ENCODE measurements at places on chromosomes 6 and 20.

DNA sequence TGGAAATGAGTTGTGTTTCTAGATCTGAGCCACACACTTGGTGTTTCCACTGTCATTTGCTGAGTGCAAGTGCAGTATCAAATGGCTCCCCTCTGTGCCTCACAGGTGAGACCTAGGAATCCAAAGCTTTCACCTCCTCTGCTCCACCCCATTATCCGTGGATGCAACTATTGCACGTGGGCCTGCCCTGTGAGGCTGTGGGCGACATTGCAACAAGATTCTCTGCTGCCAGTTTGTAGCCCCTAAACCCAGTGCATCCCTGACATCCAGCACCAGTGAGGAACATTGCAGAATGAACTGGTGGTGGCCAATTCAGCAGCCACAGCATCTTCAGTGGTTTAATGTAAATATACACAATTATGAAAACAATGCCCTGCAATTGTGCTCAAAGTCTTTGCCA lies 115.0 kb upstream of the FOXA2 start:
- no peak for DNase-seq

DNA sequence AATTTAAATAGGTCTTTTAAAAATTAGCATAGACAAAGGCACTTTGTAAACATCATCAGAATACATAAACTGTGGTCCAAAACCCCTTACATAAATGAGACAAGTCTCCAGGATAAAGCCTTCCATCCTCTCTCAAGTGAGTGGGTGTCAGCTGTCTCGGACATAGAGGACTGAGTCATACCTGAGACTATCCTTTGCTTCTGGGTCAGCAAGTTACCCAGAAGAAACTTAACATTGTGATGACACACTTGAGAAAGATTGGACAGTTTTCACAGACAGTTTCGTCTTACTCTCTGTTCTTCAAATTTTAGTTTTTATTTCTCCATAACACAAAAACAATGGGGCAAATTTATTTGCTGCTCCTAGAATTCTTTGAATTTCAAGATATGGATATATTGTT lies 838.0 kb downstream of the DHX35 start:
- DNase-seq, result no peak

DNA sequence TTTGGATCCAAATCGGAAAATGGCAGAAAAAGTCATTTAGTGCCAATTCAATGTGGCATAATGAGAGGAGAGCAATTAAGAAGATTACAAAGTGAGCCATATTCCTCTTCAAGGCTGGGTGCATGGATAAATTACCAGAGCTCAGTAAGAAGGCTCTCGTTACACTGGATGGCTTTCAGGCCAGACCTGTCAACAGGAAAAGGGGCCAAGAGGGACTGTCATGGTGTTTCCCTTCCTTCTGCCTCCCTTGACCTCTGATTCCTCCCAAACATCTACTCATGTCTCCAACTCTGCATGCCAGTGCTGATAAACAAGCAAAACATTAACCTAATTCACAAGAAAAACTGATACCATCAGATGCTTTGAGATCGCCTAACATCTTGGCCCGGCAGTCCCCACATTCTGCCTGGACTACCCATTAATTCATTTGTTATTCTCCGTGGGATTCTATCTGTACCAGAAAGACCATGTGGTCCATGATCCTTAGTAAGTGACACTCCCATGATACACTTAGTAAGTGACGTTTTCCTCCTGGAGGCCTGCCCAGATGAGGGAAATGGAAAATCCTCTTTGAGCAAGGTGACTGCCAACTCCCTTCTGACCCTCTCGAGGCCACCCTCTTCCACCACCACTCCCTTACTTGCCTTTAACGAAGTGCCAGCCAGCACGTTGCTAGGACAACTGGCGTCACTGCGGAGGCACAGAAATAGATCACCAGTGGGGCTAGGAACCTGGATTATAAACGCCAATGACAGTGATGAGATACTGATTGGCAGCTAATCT lies 239.2 kb downstream of the GMPR start:
- no peak for DNase-seq

- DNase-seq, result no peak
Measured at GRCh38 chr6:30781743-30782424, 37.5 kb upstream of the IER3 start.

DNA sequence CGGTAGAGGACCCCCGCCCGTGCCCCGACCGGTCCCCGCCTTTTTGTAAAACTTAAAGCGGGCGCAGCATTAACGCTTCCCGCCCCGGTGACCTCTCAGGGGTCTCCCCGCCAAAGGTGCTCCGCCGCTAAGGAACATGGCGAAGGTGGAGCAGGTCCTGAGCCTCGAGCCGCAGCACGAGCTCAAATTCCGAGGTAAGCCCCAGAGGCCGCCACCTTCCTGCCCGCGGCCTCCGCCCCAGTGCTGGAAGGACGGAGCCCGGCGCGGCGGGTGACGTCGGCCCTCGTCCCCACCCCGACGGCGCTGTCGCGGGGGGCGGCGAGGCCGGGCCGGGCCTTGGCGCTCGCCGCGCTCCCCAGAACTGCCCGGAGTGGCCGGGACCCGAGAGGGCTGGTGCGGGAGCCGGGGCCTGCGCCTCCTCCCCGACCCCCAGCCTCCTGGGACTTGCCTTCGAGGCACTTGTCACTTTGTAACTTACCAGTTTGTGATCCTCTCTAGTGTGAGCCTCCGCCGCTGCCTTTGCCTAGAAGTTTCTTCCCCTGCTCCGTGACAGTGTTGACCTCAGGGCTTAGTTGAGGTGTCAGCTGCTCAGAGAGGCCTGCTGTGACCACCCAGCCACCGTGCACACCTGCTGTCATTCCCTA lies 417 bp downstream of the VAPB start:
- no peak for DNase-seq

DNA sequence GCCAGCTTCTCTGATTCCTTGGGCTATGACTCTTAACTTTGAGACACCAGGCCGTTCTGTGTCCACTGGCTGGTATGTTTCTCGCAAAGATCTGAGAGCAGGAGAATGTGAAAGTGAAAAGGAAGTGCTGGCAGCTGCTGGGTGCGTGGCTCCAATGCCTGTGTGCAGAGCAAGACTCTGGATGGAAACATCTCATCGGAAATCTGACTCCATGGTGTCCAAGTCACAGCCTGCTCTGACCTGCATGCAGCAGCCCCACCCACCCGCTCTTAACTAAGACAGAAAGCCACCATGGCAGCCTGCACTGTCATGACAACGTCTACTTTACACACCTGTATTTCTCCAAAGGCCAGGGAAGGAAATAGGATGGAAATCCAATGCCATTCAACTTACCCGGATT lies 66.3 kb upstream of the MPC1 start:
- no peak for DNase-seq

DNA sequence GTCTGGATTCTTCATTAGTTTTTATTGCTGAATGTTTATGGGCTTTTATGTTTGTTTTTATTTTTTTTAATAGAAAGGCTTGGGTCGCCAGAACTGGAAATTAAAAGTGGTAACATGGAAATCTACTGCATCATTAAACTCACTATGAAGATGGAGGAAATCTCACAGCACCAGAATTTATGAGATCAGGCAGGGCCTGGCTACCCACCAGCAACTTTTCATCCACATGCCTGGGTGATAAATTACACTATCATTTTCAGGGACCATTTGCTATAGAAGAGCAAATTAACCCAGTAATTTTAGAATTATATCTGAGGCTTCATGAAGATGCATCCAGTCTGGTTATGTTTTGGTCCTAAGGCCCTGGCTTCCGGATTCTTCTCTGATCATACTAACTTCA lies 57.8 kb upstream of the PLCB4 start:
- DNase-seq, result no peak

DNA sequence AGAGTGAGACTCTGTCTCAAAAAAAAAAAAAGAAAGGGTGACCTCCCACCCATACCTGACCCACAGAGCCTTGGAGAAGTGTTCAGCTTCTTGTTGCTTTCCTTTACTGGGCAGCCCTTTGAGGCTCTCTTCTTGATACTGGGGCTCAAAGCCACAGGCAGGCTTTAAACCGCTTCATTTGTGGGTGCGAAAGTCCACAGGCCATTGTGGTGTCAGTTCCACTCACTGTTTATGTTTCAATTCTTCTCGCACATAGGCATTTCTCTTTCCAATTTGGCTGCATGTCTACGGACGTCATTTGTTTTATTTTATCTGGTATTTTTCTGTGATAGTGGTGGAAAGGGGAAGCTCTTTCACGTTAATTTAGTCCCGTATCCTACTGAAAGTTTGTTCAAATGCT lies 34.6 kb downstream of the PPARD start:
- no peak for DNase-seq

DNA sequence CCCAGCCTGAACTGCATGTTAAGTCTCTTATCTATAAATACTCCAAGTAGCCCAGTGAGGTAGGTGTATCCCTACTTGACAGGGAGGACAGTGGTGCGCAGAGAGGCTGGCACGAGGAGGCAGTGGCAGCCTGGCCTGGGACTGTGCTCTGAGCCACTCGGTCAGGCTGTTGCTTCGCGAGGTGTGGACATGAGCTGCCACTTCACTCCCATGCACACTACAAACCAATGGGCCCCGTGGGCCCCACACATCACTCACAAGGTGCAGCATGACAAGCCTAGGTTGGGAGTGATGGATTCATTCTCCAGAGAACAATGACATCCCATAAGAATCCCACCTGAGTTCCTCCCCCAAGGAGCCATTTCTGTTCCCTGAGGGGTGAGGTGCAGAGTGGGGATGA lies 54.9 kb downstream of the TMEM242 start:
- DNase-seq, result no peak

- DNase-seq, result no peak
Measured at GRCh38 chr6:125259354-125259736, 42.4 kb downstream of the HDDC2 start.

- DNase-seq, result no peak
Measured at GRCh38 chr6:17483391-17484016, 90.1 kb downstream of the CAP2 start.

- no peak for DNase-seq
Measured at GRCh38 chr6:42295181-42295580, 77.5 kb upstream of the MRPS10 start.

- DNase-seq, result no peak
Measured at GRCh38 chr20:40807821-40808170, 118.8 kb upstream of the MAFB start.

DNA sequence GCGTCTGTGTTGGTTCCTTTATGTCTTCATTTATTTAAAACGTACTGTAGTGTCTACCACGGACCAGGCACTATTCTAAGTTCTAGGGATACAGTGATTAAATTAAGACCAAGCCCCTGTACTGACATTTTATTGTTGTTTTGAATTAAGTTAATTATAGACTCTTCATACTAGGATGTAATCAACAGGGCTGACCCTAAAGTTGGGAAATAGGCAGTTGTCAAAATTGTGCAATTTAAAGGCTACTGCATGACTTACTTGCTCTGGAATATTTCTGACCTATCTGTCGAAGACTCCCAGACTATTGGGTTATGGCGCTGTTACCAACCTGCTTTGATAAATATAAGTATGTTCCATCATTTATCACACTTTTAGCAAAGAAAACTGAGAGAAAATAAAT lies 6.7 kb downstream of the MYO6 start:
- DNase-seq, result no peak

DNA sequence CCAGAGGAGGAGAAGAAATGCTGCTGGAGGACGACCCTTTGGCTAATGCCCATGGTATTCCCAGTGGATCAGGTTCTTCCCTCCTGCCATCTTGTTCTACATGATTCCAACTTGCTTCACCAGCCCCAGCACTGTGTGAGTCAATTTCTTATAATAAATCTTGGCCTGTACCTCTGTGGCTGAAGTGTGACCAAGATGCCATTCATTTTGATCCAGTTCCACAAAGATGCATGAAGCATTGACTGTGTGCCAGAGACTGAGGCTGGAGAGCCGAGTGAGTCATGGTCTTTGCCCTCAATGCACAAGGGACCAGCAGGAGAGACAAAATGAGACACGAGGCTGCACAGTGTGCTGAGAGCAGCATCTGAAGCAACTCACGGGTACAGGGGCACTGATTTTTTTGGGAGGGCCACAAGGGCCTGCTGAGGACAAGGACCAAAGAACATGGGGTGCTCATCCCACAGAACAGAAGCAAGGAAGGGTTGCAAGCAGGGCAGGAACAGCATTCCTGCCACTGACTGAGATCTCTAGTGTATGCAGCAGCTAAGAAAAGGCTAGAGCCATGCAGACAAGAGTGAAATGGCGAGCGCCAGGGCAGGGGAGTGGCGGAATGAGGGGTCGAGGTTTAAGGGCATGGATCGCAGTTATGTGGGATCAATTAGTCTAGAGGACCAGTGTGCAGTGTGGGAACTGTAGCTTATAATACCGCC lies 207.0 kb downstream of the THBS2 start:
- DNase-seq, result no peak

DNA sequence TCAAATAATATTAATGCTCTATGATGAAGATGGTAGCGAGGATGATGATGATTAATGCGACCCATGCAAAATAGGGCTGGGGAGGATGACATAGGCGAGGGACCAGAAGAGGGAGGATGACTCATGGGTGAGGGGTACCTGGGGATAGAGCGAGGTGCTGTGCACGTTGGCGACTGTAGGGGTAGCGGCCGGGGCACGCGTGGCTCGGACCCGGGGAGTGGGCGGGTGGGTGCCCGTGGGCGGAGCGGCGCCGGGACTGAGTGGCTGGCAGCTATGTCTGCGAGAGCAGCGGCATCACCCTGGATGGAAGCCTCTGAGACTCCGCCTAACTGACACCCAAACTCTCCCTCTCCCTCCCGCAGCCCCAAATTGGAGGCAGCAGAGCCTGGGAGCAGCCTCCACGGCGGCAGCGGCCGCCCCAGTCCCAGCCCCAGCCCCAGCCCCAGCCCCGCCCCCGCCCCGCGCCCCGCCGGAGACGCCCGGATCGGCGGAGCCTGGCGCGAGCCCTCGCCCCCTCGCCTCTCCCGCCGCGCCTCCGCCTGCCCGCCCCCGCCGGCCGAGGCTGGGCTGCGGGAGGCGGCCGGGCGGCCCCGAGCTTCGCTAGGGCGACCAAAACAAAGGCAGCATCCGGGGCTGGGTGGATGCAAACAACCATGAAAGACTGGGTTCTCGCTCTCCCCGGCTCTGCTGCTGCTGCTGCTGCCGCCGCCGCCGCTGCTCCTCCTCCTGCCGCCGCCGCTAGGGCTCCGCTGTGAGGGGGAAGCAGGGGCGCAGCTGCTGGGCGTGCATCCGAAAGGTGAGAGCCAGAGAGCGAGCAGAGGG lies at the start of gene RIMS1:
Gene RIMS1 (plus strand): TSS at position 367 of the 822 bp plus-strand sequence. CDS start 474 bp downstream, outside the sequence.
- no peak for DNase-seq

- DNase-seq, result no peak
Measured at GRCh38 chr20:63969838-63970713, at the start of gene ZNF512B. Gene ZNF512B (minus strand): TSS chr20:63969930. CDS start chr20:63967950, 1,980 bp downstream.
